NCI-H1417 (cell line): ENCODE measurements at places on chromosomes 1 and 21.

DNA sequence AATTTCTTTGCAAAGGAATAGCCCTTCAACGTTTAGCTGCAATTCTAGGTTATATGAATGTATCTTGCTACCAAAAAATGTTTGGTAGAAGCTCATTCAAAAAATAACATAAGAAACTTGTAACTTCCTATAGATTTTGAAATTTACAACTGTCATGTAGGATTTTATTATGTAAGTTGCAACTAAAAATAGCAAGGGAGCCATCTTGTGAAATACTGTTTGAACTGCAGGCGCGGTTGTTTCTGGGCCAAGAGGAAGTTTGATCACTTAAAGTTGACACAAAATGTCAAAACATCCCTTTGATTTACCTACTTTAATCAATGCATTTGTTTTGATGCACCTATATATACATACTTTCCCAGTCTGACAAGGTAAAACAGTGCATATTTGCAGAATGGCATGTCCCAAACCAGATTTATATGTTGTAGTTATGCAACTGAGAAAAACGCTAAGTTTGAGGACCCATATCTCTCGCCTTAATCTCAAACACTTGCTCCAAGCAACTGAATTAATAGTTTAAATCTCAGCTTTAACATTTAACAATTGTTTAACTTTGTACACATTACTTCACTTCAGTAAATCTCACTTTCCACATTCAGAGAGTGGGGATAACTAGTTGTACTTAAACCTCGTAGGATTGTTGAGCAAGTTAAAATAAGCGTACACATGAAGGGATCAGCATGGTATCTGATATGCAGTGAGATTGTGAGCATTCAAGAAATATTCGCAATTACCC is 63.9 kb downstream of the KCNK2 start:
- DNase-seq = peak; percentile 53

DNA sequence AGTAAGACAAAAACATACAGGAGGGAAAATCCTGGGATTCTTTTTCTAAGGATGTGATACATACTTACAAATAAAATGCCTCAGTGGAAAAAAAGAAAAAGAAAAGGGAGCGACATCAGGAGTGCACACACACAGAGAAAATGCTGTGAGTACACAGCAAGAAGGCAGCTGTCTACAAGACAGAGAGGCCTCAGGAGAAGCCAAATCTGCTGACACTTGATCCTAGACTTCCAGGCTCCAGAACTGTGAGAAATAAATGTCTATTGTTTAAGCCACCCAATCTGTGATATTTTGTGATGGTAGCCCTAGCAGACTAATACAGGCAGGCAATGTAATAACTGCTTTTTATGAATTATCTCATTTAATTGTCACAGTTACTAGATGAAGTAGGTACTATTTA is 17.0 kb upstream of the TRIM45 start:
- no peak for DNase-seq

- no peak for DNase-seq
Measured at GRCh38 chr1:27301052-27301422, 20.9 kb upstream of the TMEM222 start.

- peak; percentile 70 for DNase-seq
Measured at GRCh38 chr1:27366411-27367159, at the start of gene MAP3K6. MAP3K6 (minus strand) TSS chr1:27366961; CDS start chr1:27366597, 364 bp downstream.

GRCh38 chr1:63698001-63698838 is 75.6 kb upstream of the ROR1 start:
- DNase-seq = no peak

DNA sequence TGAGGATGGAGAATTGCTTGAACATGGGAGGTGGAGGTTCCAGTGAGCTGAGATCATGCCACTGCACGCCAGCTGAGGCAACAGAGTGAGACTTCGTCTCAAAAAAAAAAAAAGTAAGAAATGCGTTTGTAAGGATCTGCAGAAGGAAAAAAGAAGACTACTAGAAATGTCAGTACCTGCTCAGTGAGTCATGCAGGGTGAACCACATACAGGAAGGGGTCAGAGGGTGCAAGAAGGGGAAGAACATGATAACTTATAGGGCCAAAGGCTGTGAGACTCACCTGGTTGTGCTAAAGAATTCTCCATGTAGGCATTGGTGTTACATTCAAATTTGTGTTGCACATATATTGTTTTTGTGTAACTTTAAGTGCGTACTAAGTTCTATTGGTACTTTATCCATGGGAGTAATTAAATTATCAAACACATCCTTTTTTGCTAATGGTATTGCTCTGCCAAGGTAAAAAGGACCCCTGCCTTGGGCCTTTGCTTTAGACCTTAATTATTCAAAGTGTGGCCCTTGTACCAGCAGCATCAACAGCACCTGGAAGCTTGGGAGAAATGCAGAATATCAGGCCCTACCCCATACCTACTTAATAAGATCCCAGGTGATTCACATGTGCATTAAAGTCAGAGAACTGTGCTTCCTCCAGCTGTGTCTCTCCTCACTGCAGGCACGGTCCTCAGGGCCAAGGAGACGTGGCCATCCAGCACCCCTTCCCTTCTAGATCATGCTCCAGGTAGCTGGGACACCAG is 96.4 kb upstream of the PPP2R5A start:
- DNase-seq = no peak

GRCh38 chr1:159429074-159429861 is 2.7 kb upstream of the OR10J4 start:
- DNase-seq = no peak

DNA sequence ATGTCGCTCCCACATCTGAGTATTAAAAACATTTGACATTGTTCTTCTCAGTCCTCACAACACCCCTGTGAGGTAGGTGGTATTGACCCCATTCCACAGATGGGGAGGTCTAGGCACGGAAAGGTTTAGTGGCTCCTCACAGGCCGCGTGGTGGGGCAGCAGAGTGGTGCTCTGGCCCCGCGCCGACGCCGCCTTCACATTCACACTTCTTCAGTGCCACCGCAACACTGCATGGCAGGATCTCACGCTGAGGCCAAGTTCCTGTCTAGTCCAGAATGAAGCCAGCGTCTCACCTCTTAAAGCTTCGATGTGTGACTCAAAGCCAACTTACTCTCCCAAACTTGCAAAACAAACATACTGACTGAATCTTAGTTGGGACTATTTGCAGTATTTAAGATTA is 12.1 kb downstream of the ICMT start:
- DNase-seq = no peak

- peak; percentile 17 for DNase-seq
Measured at GRCh38 chr1:41122851-41123518, 101.5 kb upstream of the SLFNL1 start.

GRCh38 chr1:64872067-64872466 is 94.3 kb downstream of the JAK1 start:
- no peak for DNase-seq

GRCh38 chr1:42998386-42998785 is 39.7 kb upstream of the SLC2A1 start:
- no peak for DNase-seq

DNA sequence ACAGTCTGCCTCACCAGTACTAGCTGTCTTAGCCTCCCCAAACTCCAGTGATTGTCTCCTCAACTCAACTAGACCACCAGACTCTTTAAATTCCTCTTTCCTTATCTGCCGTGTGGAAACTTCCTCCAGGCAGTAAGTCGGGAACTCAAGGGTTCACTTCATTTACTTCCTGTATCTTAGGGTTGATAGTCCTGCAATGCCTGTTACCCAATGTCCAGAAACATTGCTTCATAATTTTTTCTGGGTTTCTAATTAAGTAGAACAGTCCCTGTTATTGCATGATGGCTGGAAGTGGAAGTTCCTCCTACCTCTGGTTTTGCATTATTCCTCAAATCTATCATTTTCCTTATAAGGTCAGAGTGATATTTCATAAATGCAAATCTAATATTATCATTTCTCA is 60.8 kb upstream of the RNF11 start:
- no peak for DNase-seq

GRCh38 chr1:97136996-97137395 is 415.4 kb downstream of the PTBP2 start:
- no peak for DNase-seq

GRCh38 chr1:204446413-204447111 is 34.9 kb upstream of the PPP1R15B start:
- peak; percentile 99 for DNase-seq

DNA sequence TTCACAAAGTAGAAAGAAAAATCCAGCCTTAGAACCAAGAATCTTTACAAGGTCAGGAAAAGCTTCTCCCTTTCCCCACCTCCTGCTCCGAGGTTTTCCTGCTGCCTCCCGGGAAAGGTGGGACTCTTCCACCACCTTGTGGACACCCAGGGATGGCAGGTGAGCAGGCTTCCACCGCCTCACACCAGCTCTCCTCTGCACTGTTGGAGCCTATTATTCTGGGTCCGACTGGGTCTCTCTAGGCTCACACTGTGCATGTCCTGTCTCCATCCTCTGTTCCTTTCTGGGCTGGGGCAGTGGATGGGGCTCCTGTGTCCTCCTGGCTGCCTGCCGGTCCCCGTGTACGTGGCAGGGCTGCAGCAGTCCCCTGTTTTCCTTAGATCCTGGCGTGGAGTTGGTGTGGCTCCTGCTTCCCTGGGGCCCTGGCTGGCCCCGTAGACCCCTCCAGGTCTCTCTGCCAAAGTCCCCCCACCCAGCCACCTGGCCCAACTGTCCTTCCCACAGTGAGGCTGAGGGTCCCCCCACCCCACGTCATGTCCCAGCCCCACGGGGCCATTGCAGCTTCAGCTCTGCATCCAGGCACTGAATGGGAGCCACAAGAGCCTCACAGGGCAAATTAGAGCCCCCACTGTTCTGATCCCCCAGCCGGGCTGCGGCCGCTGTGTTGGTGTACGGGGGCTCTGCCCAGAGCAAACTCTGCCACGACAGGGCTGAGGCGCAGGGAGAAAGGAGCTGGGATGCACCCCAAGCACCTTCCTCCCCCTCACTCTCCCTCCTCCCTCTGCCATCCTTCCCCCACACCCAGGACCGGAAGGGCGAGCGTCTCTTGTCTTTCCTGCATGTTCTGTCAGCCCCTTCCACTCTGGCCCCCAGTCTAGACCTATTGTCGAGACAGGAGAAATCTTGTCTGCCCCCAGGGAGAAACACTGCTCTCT is 3.3 kb upstream of the SLC45A1 start:
- peak; percentile 60 for DNase-seq

GRCh38 chr1:6483017-6483760 is 8.3 kb downstream of the PLEKHG5 start:
- peak; percentile 11 for DNase-seq

DNA sequence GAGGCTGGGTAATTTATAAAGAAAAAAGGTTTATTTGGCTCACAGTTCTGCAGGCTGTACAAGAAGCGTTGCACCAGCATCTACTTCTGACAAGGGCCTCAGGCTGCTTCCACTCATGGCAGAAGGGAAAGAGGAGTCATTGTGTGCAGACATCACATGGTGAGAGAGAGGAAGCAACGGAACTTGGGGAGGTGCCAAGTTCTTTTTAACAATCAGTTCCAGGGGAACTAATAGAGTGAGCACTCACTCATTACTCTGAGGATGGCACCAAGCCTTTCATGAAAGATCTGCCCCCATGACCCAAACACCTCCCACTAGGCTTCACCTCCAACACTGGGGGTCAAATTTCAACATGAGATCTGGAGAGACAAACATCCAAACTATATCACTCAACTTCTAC is 77.2 kb downstream of the DDAH1 start:
- no peak for DNase-seq

DNA sequence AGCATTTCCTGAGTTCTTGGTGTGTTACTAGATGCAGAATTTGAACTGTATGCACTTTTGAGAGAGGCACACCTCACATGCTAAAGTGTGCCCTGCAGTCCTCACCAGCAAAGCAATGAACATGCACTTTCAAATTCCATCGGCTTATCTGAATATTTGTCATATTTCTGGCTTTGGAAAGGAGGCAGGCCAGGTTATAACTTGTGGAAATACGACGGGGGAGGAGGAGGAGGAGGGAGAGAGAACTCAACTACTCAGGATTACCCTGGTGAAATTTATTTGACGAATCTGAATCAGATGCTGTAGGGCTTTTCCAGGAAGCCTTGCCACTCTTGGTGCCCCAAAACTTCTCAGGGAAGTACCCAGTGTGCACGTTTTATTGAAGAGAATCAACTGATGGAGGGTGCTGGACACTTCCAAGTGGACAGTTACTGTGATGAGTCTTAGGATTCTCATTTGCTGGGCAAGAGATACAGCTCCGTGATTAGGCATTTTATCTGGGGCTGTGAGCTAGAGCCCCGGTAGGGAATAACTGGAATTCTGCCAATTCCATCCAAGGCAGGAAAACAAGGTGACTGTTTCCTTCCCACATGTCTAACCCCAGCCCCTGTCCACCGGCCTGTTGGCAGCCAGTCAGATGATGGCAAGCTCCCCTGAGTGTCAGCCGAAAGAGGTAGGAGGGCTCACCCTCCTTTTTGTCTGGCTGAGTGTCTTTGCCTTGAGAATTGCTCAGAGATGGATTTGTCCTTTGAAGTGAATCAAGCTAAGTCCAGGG is 3.8 kb downstream of the PDPN start:
- DNase-seq = no peak

DNA sequence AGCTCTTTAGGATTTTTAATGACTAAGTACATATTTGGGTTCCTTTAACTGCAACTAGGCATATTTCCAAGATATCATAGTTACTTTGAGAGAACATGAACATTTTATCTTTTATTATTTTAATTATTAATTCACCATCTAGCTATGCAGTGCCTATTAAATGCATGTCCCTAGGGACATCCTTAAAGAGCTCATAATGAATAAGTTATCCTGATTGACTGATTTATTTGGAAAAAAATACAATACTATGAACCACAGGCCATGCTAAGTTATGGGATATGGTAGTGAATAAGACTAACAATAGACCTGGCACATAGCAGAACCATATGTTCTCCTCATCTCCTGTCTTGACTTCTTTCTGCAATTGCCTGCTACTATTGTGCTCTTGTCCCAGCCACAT is 16.4 kb upstream of the C1orf105 start:
- DNase-seq = no peak

DNA sequence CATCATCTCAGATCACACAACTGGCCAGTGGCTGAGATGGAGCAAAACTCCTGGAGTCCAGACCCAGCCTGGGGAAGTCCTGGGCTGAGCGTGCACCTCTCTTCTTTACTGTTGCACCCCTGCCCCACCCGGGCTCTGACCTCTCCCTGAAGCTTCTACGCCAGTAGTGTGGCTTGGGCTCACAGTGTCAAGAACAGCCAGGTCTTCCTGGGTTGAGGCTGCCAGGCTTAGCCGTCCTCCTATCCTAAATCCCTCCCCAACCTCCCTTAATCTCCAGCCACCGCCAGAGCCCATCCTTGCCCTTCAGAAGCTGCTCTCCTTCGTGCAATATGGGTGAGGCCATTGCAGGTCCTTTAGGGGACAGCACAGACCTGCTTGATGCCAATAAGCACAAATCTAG is 399.2 kb upstream of the VAMP3 start:
- no peak for DNase-seq

GRCh38 chr1:212692774-212693644 is 6.6 kb downstream of the BATF3 start:
- no peak for DNase-seq

DNA sequence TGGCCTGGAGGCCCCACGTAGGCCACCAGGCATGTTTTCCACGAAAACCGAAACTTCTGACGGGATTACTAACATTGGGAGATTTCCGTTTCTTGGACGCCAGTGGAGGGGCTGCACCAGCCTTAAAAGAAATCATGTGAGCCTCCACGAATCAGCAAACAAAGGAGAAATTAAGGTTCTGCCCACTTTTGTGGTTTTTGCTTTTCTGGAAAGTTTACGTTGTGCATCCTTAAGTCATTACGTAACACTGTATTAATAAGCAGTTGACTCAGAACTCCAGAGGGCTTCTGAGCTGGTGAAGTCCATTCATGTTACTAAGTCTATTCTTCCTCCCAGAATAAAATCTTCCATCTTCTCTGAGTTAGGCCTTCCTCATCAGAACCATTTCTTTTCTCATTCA is 168.5 kb downstream of the PSMG1 start:
- DNase-seq = no peak
